Globus pallidus (tissue), 1 donor: ENCODE measurements at places on chromosomes 12 and 14.

GRCh38 chr14:50320283-50320682 lies 8.2 kb downstream of the DMAC2L start:
- DNase-seq: no peak

DNA sequence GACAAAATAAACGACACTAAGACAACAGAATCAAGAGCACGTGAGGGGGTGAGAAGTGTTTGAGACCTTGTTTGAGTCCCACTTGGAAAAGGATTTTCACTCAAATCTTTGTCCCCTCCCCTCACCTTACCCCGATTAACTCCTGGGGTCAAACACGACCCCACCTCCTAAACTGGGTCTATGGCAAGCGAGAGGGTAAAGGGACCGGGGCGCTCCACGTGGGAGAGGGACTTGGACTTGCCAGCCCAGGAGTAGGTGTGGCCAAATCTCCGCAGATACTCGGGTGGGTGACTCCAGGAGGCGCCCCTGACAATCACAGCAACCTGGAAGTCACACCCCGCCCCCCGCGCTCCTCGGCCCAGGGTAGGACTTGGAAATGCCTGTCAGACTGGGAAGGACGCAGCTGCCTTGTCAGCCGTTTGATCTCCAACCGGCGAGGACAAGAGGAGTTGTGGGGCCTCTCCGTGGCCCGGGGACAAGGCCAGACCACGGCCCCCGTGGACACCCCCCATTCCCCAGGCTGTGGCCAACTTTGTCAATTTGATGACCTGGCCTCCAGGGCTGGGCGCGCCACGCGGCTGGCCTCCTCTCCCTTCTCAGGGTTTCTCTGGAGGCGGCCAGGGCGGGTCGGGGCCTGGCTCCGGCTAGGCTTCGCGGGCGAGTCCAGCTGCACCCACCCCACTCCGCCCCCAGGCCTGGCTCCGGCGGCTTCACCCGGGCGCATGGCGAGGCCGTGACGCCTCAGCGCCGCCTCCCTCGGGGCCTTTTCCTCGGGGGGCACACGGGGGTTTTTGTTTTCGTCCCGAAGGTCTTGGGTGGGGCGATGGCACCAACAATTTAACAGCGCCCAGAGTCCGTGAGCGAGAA lies 1.1 kb upstream of the BCL11B start:
- DNase-seq: no peak

DNA sequence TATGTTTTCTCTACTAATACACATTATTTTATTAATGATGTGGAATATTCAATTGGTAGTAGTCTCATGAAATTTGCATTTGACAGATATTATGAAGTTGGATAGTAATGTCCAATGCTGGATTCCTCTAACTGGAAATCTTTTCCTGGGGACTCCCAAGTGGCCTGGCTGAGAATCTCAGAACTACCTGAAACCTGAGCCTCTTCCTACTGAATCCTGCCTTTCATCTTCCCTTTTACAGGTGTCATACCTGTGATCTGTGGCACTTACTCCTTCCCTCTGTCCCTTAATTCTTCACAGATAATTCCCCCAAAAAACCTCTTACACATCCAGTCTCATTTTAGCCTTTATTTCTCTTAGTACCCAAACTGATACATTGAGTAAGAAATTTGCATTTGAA lies 89.7 kb upstream of the MYF6 start:
- DNase-seq: no peak

DNA sequence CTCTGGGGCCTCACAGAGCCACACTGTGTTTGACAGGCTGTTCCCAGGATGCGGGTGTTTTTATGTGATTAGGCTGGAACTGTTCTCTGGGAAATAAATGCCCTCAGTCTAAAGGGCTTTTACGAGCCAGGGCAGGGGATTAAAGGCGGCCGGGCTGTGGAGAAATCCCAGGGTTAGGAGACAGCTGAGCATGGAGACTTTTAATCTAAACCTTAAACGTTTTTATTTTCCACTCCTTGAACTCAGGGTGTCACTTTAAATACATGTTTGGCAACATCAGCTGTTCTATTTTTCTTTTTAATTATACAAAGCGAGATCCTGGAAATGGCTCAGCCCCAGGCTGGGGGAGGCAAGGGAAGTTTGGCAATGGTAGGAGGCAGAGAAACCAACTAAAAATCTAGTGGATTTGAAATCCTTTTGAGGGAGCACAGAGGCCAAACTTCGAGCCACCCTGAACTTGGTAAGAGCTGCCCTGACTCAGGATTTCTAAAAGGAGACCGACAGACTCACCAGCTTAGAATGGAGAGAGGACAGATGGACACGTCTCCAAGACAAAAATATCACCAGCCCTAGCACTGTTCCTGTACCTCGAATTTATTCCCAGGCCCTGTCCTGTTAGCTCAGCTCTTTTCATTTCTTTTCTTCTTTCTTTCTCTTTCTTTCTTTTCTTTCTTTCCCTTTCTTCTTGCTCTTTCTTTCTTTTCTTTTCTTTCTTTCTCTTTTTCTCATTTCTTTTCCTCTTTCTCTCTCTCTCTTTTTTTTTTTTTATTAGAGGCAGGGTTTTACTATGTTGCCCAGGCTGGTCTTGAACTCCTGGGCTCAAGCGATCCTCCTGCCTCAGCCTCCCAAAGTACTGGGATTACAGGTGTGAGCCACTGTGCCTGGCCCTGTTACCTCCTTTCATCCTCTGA lies 15.8 kb upstream of the ORAI1 start:
- DNase-seq: no peak

DNA sequence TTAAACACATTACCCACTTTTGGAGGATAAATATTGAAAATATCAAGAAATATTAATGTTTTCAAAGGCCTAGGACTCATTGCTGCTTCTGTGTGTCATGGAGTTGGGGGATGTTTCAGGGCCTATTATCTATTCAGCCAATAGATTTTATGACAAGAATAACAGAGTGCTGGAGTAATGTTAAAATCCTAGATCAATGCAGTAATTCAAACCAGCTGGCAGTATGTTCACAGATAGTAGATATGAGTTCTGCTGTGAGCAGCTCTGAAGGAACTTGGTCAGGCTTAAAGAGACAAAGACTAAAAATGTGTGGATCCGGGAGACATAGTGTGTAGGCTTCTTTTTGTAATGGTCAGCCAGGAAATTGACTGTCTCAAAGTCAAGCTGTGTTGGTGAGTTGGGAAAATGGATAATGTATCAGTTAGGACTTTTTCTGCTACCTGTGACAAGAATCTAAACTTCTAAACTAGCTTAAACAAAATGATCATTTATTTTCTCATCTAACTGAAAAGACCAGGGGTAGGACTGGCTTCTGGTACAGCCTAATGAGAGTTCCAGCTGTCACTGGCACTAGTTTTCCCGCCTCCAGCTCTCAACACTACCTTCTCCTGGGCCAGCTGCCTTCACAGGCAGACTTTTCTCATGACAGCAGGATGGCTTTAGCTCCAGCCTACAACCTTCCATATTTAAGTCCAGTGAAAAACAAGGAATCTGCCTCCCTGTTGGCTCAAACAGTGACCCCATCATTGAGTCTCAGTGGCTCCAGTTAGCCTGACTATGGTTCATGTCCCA lies 16.3 kb upstream of the POLR3B start:
- no peak for DNase-seq

DNA sequence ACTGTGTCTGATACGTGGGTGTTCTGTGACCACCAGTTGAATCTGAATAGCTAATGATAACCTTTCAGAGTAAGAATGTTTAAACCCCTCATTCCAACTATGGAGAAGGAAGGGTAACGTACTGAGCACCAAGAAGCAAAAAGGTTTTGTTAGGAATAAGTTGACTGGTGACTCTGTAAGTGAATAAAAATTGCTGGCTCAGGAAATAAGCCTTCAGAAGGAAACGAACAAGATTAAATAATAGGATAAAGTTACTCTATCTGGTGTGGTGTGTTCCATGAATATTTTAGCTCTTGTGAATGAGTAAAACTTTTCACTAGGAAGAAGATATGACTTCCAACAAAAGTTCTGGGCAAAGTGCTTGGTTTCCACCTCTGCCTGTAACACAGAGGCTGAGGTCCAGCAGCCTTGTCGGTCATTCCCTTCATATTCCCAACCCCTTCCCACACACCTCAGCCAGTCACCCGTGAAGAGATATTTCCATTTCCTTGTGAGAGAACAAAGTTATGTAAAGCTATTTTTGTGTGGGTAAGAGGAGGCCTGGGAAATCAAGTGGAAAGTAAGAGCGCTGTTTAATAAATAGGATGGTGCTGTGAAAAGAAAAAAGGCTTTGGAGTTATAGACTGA lies 47.1 kb downstream of the ARF6 start:
- DNase-seq: no peak

DNA sequence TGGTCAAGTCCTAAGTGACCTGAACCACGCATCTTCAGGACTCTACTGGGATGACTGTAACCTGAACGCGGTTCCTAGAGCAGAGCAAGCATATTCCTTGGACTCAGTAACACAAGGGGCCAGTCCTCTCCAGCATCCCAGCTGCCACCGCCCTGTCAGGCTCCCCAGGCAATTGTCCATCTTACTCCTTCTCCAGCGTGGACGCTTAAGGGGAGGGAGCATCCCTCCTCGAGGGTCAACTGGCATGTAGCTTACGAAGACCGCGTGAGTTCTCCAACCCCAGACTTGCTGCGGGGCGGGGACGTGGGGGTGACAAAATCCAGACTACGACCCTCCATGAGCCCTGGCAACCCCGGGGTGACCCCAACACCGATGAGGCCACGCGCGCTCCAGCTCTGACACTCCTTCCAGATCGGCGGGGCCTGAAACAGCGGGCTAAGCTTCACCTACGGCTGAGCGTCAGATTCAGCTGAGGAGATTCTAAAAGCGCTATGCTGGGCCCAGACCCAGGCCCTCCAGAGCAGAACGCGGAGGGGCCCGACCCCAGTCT lies 846 bp upstream of the MTHFD1 start:
- DNase-seq: no peak

GRCh38 chr12:57154804-57155434 lies 7.5 kb upstream of the LRP1-AS start:
- DNase-seq: no peak

DNA sequence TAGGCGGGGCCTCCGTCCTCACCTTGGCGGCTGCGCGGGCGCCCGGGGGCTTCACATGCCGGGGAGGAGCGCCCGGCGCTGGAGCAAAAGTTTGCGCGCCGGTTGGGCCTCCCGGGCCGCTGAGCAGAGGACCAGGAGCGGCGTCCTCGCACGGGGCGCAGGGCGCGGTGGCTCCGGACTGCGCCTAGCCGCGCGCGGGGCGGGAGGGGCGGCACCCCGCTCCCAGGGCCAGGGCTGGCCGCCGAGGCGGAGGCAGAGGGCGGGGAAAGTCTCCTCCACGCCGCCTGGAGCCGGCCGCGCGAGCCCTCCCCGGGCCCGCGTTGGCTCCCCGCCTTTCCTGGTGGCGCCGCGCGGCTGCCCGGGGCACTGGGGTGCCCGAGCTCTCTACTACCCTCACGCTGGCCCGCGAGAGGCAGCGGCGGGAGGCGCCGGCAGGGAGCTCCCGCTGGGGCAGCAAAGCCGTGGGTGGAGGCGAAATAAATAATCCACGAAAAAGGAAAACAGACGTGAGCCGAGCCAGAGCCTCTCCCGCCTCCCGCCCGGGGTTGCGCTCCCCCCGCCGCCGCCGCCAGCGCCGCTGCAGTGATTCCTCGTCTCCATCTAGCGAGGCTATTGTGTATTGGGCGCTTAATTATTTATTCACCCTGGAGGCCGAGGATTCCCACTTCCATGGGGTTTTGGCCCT lies 400 bp upstream of the PRIMA1 start:
- peak; percentile 83 for DNase-seq

DNA sequence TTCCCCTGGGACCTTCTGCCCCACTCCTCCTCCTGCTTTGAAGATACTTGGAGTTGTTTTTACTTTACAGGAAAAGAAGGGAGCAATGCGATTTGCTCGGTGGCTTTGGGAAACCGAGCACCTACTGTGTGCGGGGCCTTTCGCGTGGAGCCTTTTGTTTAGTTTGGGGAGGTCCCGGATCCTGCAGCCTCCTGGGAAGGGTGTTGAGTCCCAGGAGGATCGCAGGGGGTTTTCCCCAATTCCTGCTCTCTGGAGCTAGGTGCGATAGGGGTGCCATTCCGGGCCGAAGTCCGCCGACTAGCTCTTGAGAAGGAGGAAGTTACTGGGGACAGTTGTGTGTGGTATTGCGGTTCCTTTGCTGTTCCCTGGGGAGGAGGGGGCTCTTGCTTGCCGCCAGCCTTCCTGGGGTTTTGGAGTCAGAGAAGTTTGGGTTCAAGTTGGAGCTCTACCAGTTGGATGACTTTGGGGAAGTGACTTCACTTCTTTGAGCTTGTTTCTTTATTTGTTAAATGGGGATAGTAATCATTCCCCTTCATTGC lies 1.1 kb downstream of the BRI3BP start:
- DNase-seq: no peak

DNA sequence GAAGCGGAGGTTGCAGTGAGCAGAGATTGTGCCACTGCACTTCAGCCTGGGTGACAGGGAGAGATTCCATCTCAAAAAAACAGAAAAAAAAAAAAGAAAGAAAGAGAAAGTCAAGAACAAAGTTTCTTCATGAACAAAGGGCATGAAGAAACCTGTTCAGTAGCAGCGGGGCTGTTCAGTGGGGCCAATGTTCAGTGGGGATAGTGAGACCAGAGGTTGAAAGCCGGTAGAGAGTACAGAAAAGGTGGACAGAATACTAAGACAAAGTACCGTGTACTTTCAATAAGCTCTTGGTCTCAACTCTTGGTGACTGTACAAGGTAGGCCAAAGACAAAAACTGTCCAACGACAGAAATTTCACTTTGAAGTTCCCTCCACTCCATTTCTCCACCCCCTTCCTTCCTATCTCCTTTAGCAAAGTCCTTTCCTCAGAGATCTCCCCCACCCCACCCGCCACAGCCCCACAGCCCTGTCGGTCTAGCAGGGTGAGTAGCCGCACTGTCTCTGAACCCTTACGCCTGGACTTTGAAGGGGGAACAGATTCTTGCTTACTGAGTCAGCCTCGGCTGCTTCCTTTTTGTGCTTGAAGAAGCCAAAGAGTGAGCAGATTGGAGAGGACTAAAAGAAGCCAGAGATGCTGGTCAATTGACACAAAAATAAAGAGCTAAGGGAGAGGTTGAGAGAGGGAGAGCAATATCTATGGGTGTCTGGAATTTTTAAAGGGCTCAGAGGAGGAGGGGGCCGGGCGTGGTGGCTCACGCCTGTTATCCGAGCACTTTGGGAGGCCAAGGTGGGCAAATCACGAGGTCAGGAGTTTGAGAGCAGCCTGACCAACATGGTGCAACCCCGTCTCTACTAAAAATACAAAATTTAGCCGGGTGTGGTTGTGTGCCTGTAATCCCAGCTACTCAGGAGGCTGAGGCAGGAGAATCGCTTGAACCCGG lies 44.2 kb upstream of the FOS start:
- DNase-seq: peak; percentile 65

DNA sequence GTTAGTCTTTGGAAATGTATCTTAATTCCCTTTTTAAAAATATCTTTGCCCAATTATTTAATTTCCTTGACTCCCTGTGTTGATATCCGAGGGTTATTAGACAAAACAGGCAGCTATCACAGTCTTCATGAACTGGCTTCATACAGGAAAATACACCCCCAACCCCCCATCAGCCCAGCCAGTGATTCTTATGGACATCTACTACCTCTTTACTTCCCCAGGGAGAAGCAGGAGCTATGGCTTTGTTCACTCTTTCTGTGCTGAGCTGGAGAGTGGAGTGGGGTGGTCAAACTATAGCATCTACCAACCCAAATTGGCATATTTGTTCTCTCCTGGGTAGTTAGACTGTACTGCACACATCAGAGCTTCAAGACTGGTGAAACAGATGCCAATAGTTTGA lies 134.4 kb upstream of the SLC38A2 start:
- no peak for DNase-seq
